RWPE2 (cell line): ENCODE measurements at places on chromosomes 13 and 19.

DNA sequence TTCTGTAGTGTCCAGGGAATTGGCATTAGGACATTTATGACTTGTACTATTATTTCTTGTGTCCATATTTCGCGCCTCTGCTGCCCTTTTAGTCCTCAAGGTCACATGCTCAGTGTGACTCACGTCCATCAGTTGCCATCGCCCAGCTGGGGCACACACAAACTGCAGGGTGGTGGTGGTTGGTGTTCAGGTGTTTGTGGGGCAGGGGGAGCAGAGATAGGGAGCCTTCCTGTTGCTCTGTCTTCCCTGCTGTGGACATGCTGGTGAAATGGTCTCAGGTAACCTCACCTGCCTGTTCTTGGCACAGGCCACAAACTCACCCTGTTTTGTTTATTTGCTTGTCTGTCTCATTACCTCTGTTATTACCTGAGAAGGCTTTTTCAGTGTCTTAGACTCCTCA, 22.4 kb downstream of the PRR12 start:
- DNase-seq, result no peak

- no peak for DNase-seq
Measured at GRCh38 chr19:17543986-17544385, 11.5 kb upstream of the COLGALT1 start.

GRCh38 chr13:67308004-67308772, 78.1 kb upstream of the PCDH9 start:
- DNase-seq, result no peak

DNA sequence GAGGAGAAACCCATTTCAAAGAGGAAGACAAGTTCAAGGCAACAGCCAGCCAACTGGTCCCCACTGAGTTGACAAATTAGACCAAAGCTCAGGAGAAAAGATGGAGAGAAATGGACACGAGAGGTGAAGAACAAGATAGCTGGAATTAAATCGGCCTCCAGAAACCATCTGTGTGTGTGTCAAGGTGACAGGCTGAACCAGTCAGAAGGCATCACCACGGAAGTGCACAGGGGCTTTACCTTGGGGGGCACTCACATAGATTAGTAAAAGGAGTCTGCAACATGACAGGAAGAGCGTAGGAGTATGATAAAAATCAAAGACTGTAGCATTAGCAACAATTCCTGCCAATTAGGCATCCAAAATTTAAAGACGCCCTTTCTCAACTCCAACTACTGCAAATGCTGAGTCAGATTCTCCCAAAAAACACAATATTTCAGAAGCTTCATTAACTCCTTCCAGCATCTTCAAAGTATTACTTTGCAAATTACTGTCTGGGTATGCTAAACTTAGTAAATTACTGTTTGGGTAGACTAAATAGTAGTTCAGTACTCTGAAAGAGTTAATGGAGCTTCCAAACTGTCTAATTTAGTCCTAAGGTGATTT, 66.2 kb downstream of the FOXO1 start:
- DNase-seq, result no peak

- no peak for DNase-seq
Measured at GRCh38 chr13:112056739-112057438, 10.1 kb upstream of the SOX1 start.

- DNase-seq, result no peak
Measured at GRCh38 chr19:616062-616700, 17.2 kb downstream of the POLRMT start.

DNA sequence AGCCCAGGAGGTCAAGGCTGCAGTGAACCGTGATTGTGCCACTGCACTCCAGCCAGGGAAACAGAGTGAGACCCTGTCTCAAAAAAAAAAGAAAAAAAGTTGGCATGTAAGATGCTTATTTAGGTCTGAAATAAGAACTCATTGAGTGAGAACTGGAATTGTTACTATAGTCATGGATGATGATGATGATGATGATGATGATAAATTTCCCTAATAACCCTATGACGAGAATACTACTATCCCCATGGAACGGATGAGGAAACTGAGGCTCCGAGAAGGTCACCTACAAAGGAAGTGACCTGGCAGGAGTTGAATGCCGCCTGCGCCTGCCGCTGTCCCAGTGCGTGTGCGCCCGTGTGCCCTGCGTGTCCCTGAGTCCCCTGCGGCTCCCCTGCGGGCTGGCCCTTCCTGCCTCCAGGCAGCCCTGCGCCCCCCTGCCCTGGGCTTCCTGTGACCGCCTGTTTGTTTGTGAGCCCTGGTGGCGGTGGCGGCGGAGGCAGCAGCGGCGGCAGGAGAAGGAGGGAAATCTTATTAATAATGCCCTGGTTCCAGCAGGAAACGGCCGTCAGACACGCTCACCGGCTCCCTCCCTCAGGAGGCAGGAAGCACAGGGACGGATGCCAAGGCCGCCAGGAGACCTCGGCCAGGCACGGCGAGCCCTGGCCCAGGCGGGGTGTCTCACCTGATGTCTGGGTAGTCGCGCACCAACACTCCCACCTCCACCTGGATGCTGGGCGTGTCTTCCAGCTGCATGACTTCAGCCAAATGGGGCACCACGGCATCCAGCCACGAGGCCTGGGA, 29.6 kb downstream of the EXOC3L2 start:
- no peak for DNase-seq

- no peak for DNase-seq
Measured at GRCh38 chr19:801861-802497, 4.7 kb downstream of the PTBP1 start.

DNA sequence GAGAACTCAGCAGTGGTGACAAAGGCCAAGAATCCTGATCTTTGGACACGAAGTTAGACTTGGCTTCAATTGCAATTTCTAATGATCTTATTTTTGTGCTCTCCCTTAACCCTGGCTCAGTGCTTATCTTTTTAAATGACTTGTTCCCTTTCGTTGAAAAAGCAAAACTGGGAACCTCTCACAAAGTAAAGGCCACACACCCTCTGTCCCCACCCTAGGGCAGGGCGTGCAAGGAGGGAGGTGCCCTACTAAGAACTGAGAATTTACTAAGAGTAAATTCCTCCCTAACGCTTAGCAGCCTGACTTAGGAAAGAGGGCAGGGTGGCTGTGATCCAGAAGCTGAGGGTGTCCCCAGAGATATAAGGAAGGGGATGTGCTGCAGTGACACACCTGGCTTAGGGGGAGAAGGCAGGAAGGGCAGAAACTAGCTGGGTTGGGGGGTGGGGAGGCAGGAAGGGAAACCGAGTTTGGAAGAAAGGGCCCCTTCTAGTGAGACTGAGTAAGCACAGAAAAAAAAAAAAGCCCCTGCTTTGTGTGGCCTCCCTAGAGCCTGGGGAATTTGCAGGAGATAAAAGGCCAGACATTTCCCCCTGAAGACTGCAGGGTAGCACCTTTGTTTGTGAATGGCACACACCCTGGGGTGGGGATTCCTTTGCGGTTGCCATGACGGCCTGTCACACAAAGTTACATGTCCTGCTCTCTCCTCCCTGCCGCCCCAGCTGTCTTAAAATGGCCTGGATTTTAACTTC, 435.1 kb downstream of the EFNB2 start:
- DNase-seq, result no peak

DNA sequence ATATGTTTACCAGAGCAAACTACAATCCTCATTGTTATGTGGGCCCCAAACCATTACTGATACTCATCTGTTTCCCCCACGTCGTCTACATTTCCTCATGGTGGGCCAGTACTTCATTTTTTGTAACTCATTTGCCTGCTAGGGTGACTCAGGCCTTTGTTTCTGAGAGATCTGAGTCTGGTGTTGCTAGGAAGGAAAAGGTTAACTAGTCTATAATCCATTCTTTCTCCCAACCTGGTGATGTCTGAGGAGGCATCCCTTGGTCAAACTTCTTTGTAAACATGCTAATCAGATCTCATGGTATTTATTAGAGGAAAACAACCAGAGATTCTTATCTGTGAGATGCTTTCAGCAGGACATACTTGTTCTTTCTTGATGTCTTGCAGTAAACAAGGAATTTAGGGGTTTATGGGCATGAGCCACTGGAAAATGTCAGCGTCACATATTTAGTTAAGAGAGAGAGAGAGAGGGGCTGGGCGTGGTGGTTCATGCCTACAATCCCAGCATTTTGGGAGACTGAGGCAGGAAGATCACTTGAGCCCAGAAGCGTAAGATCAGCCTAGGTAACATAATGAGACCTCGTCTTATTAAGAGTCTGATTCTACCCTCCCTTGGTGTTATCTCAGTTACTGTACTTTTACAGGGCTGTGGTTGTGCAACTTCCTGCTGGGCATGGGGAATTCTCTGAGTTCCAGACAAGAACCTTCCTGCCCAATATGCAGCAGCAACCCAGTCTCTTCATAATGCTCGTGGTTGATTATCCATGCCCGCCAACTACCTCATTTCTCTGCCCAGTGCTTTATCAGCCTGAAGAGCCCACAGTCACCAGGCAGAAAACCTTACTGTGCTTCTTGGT, 9.7 kb upstream of the DPRX start:
- no peak for DNase-seq
